Naive thymus-derived CD8-positive, alpha-beta T cell (primary cell): ENCODE measurements at places on chromosomes 11 and 22. TPM values are rescaled to one million over a fixed set of nuclear protein-coding genes. Genes with fewer than 3 reads are reported as not detected.

Gene APOL4
- total RNA-seq = not detected

- DNase-seq = no peak
Measured at GRCh38 chr11:29184939-29185890, 831.6 kb downstream of the KCNA4 start.

- no peak for DNase-seq
Measured at GRCh38 chr22:34587357-34588356, 478.3 kb upstream of the ISX start.

- DNase-seq = no peak
Measured at GRCh38 chr11:78212586-78213371, 24.1 kb downstream of the USP35 start.

DNA sequence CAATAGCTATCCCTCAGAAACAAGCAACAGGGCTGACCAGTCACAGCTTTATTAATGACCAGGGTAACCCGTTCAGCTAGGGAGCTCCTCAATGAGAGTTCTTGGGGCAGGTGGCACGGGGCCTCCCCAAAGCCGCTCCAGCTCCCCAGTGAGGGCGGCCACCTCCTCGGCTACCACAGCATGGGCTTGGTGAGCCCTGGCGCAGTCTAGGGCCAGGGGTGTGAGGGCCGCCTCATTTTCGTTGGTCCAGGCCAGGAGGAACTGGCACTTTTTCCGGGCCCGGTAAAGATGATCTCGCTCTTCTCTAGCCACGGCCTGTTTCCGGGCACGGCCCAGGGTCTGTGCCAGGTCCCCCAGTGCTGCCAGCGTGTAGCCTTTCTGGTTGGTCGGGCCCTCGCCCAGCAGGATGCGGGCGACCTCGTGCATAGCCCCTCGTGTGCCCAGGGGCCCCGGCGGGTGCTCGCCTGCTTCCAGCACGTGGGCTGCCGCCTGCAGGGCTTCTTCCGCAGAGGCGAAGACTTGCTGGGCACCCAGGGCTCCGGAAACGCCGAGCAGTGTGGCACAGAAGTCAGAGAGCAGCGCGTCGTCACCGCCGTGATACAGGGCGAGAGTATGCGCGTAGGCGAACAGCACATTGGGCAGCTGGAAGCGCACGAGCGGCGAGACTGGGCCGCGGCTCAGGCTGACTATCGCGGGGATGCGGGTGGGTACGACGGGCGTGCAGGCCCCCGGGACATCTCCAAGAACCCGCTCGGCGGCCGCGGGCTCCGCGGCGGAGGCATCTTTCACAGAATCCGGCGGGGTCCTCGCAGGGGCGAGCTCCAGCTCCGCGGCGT lies 913 bp downstream of the ZNHIT2 start:
- peak; percentile 49 for DNase-seq

GRCh38 chr11:69062873-69063651 lies 14.3 kb downstream of the TPCN2 start:
- DNase-seq = no peak
